AG20443 (cell line): ENCODE measurements at places on chromosomes 1 and 21.

DNA sequence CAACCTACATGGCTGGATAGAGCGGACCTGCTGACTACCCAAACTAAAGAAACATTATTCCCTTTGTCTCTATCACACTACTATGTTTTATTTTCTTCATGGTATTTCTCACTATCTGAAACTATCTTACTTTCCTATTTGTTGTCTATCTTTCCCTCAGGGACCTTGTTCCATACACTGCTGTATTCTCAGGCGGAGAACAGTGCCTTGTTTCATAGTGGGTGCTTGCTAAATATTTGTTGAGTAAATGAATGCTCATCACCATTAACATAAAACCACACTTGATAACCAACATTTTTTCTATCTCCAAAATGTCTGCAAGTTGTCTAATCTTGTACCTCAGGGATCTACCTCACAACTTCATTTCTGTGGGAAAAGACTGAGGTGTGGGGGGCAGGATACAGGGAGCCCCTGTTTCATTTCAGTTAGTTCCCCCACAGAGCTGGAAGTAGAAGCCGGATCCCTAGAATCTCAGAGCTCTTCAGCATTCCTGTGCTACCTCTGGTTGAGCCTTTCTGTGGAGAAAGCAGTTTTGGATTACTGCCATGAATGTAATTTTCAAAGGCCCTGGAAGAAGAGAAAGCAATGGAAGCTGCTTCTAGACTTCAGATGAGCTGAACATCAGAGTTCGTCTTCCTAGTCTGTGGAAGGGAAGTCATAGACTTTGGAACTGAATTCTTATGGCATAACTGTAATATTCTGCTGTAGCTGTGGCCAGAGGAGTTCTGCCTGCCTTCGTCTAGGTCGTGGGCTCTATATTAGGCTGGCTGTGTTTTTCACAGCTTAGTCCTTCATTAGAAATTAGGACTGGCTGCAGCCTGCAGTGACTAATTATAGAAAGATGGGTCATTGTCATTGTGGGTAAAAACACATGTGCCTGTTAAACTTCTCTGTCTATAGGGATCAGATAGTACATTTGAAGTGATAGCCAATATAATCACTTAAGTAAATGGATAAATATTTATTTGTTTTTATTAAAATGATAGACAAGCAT, 293.2 kb upstream of the SGIP1 start:
- DNase-seq: no peak

DNA sequence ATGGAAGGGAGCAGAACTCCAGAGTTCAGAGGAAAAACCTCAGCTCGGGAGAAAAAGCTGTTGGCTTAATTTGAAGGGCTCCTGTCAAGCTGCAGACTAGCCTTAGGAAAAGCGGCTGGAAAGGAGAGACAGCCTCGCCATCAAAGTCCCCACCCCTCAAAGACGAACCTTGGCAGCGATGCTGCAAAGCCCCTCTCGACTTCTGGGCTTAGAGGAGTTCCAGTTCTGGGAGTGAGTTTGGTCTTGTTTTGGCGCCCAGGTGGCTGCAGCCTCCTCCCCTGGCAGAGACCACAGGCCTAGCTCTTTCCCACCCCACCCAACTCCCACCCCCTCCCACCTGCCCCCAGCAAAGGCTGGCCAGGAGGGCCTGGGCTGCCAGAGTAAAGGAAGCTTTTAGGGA, 9.1 kb upstream of the TBX15 start:
- DNase-seq: no peak

GRCh38 chr21:23401278-23401677, 2206.0 kb downstream of the MRPL39 start:
- no peak for DNase-seq

DNA sequence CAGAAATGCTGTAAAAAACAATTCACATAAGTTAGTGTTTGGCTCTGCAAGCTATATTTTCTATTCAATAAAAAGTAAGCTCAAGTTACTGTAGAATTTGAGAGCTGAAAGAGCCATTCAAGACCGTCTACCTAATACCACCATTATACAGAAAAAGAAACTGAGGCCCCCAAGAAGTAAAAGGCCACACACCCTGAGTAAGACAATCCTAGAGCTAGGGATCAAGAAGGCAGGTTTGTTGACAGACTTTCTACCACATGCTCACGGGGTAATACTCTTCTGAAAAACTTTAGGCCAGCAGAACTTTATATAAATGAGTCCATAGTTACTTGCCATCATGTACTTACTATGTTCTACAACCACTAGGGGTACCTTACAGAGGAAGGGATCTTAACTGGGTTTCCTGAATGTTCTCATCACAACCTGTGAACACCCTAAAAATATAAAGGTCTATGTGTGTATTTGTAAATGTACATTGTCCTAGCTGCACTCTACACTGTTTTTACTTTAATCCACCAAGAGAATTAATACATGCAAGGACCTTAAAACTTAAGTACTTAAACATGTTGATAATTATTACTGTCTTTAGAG, 2.7 kb downstream of the PSMG1 start:
- no peak for DNase-seq

DNA sequence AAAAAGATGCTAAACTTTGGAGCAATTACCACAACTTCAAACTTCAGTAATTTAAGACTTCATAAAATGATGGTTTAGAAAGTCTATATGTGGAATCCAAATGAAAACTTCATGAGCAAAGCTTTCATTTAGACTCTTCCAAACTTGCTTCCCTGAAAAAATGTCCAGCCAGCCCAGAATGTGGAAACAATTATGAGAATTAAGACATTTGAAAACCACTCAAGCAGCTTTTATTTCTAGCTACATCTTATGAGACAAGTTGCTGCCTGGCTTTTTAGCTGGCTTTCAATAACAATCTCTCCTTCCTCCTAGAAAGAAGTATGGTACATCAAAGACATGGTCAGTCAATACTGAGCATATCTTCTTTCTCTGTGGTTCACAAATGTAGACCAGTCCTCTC, 21.8 kb downstream of the LPAR3 start:
- DNase-seq: peak; percentile 19

DNA sequence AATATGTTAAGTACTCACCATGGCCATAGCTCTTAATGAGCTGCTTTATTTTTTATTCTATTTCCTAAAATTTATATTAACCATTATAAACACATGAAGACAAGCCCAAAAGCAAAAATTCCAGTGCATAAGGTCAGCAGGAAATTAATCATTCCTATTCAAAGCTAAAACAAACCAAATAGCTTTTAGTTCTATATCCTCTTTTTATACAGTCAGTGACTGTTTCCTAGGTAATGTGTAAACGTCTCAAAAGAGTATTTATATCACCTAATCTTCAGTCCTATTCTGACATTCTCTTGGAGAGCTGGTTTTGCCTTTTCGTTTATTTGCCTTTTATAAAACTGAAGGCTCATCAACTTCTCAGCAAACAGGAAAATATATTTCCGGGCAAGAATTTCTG, 4.2 kb downstream of the GOLPH3L start:
- DNase-seq: no peak

DNA sequence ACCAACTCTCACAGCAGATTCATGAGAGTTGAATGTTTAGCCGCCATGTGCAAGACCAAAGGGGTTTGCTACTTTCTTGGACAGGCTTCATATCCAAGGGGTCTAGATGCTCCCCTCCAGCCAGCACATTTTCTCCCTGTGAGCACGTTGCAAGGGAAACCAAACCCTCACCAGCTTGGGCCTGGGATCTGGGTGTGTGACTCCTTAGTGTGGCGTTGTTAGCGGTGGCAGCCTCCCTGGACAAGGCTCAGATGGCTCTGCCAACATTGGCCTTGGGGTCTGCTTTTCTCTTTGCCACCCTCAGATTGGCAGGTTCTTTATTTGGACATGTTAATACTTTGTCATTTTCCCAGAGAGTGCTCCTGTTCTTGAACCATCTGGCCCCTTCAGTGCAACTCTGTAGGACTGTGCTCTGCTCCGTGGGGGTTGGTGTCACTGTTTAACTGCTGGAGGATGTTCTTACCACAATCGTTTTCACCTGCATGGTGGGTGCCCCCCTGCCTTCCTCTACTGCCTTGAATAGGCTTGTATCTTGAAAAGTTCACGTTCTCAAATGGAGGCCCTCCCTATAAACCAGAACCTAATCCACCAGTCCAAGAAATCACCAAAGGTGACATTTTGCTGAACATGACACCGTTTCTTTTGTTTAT, 13.4 kb downstream of the ABCG1 start:
- DNase-seq: no peak

GRCh38 chr1:235259133-235259778, 68.7 kb downstream of the ARID4B start:
- no peak for DNase-seq

DNA sequence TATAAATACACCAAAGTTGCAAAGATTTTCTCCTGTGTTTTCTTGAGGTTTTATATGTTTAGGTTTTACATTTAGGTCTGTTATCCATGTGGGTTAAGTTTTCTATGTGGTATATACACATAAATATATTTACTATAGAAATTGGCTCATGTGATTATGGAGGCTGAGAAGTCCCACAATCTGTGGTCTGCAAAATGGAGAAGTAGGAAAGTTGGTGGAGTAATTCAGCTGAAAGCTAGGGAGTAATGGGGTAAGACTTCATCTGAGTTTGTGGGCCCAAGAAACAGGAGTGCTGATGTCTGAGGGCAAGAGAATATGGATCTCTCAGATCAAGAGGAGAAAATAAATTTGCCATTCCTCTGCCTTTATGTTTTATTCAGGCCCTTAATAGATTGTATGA, 146.0 kb downstream of the GPATCH2 start:
- DNase-seq: no peak

GRCh38 chr1:15684042-15684461, at the start of gene PLEKHM2:
Gene PLEKHM2, plus strand, starts transcription at chr1:15684320. Its CDS starts 239 bp downstream, at chr1:15684559.
- DNase-seq: peak; percentile 87

DNA sequence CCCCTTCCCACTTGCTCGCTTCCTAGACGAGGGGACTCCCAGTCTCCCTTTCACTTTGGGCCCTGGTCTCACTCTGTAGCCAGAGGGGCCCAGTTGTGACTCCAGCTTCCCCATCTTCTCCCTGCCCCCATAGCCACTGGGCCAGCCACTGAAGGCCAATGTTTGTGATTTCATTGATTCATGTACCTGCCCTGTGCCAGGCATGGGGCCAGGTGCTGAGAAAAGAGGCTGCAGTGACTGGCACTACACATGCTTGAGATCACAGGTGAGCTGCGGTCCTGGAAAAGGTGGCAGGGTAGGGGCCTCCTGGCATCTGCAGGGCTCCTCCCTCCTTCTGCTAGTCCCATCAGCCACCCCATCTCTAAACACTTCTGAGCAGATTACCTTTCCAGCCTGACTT, 345.3 kb upstream of the VAMP3 start:
- no peak for DNase-seq

GRCh38 chr1:115911294-115911693, 65.0 kb upstream of the SLC22A15 start:
- DNase-seq: no peak

GRCh38 chr1:241638099-241638682, 2.0 kb downstream of the CHML start:
- DNase-seq: no peak

DNA sequence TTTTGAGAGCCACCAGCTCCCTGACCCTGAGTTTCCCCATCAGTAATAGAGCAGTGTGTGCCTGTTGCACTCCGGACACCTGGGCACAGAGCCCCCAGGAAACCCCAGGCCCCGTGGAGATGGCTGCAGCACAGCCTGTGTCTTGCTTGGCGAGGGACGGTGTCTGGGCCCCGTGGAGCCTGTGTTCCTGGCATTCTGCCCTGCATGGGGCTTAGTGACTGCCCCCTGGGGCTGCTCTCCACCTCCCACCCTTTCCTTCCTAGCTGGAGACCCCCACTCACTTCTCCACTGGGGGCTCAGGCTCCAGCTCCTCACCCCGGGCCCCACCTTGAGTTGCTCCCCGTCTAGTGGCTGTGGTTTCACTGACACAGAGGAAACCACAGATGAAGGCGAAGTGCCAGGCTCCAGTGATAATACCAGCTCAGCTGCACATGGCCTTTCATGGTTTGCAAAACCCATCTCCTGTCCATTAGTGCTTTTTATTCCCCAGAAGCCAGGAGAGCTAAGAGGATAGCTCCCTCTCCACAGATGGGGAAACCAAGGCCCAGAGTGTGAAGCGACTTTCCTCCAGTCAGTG, 39.4 kb downstream of the DMRTB1 start:
- peak; percentile 84 for DNase-seq

GRCh38 chr1:177275736-177276135, 105.0 kb downstream of the BRINP2 start:
- no peak for DNase-seq

- no peak for DNase-seq
Measured at GRCh38 chr1:61487801-61488200, 237.1 kb downstream of the TM2D1 start.

GRCh38 chr21:34865400-34866241, 183.5 kb downstream of the RUNX1 start:
- DNase-seq: no peak

GRCh38 chr1:118692143-118692542, 296.0 kb downstream of the TBX15 start:
- no peak for DNase-seq

DNA sequence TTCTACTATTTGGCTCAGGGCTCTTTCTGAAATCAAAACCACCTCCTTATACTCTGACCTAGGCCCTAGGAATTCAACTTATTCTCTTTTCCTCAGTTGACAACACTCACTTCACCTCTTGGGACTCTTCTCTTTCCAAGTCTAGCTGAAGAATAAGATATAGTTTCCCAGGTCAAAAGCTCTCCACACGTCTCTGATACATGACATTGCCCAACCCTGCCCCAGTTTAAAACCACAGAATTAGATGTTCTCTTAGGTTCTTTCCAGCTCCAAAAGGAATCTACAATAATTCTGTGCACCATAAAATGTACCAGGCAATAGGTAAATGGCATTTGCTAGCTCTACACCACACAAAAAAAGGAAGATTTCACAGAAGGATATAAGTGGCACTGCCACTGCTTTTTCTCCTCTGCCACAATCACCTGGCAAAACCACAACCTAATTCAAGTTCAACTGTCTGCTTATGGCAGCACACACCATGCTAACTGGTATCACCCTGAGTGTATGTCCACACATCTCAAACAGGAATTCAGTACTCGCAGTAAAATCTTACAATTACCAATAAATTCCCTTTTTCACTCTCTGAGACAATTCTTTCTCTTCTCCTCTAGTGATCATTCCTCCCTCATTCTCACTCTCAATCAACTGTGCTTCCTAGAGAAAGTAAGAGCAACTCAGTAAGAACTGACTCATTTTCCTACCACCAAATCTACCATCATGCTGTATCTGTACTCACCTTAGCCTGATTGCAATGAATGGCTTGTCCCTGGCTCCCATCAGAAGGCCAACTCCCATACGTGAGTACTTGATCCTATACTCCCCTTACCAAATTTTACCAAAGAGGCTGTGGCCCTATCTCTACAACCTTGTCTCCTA, 27.3 kb downstream of the ZBTB8OS start:
- no peak for DNase-seq

DNA sequence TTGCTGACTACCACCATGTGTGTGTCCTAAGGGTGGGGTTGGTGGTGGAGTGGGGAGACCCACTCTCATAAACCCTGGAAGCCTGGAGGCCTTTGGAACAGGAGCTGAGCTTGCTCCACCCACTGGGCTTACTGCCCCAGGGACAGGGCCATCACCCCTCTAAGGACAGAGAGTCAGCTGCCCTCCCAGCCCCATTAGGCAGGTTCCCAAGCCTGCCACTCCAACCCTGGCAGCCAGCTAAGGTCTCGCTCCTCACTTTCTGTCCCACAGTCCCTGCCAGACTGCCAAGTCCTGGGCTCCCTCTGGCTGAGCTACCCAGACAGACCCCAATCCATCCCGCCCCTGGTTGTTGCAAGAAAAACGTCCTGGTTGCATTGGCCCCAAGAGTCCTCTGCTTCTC, 3.8 kb downstream of the NT5C1A start:
- DNase-seq: no peak
